Cerebellar nuclear complex (tissue), 1 donor: ENCODE measurements at places on chromosomes 3 and 15.

- DNase-seq = no peak
These were observed 2.1 kb upstream of the ANXA2 start for GRCh38 chr15:60399931-60400330.

GRCh38 chr15:35358824-35359223 lies 187.1 kb downstream of the DPH6 start:
- DNase-seq = no peak

GRCh38 chr3:58026598-58026997 lies 18.4 kb downstream of the FLNB start:
- peak; percentile 49 for DNase-seq

- no peak for DNase-seq
These were observed 653.2 kb downstream of the ROBO2 start for GRCh38 chr3:77693147-77693546.

DNA sequence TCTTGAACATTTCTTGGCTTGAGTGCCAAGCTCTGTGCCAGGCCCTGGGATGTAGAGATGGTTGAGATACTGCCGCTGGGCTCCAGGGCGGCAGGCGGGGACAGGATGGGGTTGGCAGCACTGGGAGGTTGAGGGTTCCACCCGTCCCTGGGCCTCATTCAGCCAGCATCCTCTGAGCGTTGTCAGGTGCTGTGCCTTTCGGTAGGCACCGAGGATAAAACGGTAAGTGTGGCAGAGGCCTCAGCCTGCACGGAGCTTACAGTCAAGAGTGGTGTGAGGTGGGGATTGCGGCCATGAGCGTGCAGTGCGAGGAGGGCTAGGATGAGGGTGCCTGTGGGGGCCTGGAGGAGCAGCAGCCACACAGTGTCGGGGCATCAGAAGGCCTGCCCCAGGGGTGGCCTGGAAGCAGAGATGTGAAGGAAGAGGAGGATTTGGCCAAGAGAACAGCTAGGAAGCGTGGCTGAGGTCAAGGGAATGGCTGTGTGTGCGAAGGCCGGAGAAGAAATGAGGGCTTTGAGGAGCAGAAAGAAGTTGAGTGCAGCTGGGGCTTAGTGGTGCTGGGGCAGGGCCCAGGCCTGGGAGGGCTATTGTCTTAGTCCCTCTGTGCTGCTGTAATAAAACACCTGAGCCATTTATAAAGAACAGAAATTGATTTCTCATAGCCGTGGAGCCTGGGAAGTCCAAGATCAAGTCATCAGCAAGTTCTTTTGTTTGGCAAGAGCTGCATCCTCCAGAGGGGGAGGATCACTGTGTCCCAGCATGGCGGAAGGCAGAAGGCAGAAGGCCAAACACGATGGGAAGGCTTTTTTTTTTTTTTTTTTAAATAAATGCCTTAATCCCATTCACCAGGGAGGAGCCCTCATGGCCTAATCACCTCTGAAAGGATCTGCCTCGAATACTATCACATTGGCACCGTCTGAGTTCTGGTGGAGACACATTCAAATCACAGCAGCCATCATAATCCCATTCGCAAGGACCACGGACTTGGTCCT lies 22.7 kb downstream of the CORO2B start:
- DNase-seq = no peak

- DNase-seq = no peak
These were observed 170.8 kb downstream of the XXYLT1 start for GRCh38 chr3:195099951-195100785.

- DNase-seq = no peak
These were observed 108.3 kb downstream of the SLC49A4 start for GRCh38 chr3:122903171-122903570.

GRCh38 chr15:37638691-37639090 lies 295.7 kb upstream of the TMCO5A start:
- no peak for DNase-seq

- DNase-seq = no peak
These were observed 5.1 kb downstream of the PDCD10 start for GRCh38 chr3:167729591-167729990.

DNA sequence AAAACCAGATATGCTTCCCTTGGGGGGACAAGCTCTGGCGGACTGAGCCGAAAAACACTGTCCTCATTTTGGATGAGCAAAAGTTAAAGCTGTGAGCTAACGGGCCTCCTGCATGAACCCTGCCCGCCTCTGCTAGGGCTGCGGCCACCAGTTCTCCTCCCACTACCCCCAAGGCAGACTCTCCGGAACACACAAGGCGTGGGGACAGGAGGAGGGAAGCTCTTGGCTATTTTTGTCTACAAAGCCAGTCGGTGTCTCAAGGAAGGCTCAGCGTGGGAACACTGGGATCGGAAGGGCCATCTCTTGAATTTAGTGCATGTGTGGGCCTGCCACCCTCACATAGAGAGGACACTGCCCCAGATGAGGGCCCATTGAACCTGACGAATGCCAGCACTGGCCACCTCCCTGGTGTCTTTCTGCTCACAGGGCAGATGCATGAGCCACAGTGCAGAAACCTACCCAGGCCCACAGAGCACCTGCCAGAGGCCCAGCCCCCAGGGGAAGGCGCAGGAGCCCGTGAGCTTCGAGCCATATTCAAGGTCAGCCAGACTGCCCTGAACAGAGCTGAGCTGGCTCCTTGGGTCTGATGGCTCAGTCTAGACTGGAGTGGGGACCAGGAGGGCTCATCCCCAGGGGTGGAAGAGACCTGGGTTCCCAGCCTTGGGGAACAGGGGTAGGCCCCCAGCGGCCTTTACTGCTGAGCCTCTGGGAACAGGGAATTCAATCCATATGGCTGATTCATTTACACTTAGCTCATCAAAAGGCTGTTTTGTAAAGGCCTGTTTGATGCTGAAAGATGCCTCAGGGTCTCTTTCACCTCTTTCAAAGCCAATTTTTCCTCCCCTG lies 38.3 kb downstream of the HCN4 start:
- no peak for DNase-seq

GRCh38 chr15:27746401-27746955 lies 352.6 kb downstream of the OCA2 start:
- no peak for DNase-seq

DNA sequence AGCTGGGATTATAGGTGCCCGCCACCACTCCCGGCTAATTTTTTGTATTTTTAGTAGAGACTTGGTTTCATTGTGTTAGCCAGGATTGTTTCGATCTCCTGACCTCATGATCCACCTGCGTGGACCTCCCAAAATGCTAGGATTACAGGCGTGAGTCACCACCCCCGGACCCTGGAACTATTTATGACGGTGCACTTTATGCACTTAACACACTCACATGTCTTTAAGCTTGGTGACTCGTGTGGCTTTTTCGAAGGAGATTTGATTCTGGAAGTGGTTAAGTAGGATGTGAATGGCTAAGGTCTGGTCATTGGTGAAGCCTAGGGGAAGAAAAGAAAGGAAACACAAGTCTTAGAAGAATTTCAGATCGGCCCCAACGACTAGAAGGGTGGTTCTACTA lies 20.3 kb downstream of the BBS4 start:
- DNase-seq = no peak

GRCh38 chr3:112984485-112984884 lies 6.3 kb upstream of the GTPBP8 start:
- DNase-seq = no peak

- no peak for DNase-seq
These were observed 13.8 kb downstream of the TATDN2 start for GRCh38 chr3:10262027-10262426.

DNA sequence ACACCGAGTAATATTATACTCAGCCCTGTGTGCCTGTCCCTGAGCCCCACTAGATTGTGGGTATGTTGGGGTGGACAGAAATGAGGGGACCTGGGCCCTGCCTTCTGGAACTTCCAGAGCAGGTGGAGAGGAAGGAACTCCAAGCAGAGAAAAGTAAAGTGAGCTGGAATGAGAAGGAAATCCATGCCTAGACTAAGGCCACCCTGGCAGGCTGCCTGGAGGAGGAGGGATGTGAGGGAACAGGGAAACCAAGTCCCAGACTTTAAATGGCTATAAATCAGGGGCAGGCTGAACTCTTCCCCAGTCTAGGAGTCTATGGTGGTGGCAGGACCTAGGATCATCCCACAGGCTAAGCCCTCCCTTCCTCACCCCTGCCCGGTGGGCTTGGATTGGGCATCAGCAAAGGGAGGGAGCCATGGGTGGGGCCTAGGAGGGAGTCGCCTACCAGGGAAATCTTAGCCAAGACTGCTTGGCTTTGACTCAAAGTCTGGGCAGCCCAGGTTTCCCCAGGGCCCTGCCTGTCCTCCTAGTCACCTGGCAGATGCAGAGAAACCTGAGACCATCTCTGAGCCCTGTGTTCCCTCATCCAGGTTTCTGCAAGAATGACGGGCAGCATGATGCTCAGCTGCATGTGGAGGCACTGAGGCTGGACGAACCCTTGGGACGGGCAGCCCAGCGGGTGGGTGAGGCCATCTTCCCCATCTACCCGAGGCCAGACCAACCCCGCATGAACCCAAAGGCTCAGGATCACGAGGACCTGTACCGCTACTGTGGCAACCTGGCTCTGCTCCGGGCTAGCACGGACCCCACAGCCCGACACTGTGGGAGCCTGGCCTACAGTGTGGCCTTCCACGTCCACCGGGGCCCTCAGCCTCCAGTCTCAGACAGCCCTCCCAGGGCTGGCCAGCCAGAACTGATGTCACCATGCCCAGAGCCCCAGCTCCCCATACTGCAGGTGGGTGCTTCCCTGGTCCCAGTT lies 15.6 kb upstream of the STRA6 start:
- no peak for DNase-seq

GRCh38 chr3:72548461-72548860 lies 299.8 kb downstream of the SHQ1 start:
- DNase-seq = no peak

- DNase-seq = no peak
These were observed at the start of gene RYR3 for GRCh38 chr15:33310481-33311311. Gene RYR3 (plus strand): TSS chr15:33310967. CDS start chr15:33311046, 79 bp downstream.

GRCh38 chr3:72665701-72666446 lies 182.4 kb downstream of the SHQ1 start:
- DNase-seq = no peak

DNA sequence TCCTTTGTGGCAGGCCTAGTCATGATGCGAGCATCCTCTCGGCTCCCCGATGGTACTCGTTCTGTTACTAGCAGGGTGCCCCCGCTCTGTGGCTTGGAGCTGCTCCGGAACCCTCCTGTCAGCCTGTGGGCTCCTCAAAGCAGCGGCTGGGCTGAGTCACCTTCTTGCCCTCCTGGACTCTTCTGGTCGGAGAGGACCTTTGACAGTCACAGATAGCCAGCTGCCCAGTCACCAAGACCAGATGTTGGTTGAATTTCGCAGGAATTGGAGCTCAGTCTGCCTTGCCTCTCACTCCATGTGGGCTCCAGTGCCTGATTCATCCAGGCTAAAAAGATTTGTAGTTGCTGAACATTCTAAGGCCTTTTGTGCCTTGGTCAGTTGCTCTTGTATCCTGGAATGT lies 94.5 kb downstream of the CHCHD6 start:
- no peak for DNase-seq

GRCh38 chr3:193594946-193595689 lies 2.1 kb downstream of the OPA1 start:
- DNase-seq = no peak
